ENCODE measurements at places on chromosomes 5 and 9. TPM values are rescaled to one million over a fixed set of nuclear protein-coding genes. Genes with fewer than 3 reads are reported as not detected.
A peak's percentile ranks its signal among the peaks of the same experiment; 100 is the strongest.

DNA sequence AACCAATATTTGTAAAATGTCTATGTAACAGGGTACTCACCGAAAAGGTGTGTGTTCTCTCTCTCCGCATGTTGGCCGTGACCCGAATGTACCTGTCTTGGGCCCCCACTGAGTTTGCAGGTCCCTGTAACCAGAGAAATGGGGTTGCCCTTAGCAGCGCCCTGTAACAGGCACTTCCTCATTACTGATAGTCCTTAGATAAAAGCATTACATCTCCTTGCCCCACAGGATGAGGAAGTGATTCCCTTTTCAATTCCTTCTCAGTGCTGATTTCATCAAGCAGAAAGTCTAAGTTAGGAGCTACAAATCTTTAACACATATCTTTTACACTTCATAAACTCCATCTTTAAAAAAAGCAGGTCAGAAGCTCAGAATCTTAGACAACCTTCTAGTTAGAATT is 15.2 kb upstream of the HMHB1 start:
- DNase-seq: no peak

DNA sequence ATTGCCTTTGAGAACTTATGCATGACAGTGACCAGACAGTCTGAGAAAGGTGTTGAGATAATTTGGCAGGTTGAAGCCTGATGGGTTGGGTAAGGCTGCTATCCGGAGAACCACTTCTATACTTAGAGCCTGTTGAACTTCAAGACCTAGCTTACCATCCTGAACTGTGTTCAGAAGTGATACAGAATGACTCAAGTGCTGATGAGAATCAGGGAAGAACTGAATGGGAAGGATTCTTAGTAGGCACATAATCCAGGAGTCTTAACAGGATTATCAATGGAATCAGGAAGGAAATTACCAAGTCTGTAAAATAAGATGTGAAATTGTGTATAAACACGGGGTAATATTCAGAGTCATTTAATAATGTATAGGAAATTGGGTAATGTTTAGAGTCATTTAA is 9.0 kb upstream of the PAPPA start:
- DNase-seq: no peak

DNA sequence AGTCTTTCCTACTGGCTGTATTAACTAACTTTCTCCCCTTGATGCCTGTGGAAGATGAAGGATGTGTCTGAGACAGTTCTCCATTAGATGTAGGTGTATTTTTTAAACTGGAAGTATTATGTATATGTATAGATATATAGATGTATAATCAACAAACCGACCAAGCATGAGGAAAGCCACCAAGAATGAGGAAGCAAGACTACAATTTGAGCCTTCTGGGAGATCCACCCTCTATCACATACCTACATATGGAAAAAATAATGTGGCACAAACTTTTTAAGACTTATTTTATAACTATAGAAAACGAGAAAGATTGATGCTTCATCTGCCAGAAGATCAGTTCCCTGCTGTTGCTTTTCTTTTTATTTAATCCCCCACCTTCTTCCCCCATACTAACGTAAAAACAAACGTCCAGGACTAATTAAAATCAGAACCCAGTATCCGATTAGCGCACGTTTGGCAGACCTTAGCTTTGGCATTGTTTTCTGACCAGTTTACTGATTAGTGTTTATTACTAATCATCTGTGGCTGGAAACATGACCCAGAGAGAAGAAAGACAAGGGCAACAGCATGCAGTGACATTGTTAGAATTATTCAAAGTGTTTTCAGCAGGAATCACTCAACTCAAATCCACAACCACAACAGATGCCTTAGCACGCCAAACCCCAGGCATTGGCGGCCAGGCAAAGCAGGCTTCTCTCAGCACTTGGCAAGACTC is 490.2 kb downstream of the EBF1 start:
- DNase-seq: peak; percentile 89

- no peak for DNase-seq
These were observed 9.7 kb downstream of the MGAT1 start for GRCh38 chr5:180792965-180793287.

DNA sequence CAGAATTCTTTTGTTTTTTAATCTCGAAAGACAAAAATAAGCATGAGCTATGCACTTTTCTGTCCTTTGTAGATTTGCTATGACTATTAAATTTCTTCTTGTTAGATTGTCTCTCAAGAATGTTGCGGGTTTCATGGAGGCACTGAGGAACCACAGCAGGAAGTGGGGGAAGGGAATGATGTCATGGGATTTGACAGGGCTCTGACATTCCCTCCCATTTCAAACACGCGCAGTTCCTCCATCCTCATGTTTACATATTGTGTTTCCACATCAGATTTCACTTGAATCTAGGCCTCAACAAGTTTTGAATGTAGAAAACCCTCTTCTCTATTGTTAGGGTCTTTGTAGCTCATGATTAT is 154.8 kb downstream of the PALM2AKAP2 start:
- DNase-seq: no peak

GRCh38 chr5:174397206-174397605 is 327.2 kb upstream of the MSX2 start:
- no peak for DNase-seq

RNF183 gene
- not detected for total RNA-seq

All from myocyte (in vitro differentiated cells).